ENCODE measurements at places on chromosomes 1 and 21. TPM values are rescaled to one million over a fixed set of nuclear protein-coding genes. Genes with fewer than 3 reads are reported as not detected.

DNA sequence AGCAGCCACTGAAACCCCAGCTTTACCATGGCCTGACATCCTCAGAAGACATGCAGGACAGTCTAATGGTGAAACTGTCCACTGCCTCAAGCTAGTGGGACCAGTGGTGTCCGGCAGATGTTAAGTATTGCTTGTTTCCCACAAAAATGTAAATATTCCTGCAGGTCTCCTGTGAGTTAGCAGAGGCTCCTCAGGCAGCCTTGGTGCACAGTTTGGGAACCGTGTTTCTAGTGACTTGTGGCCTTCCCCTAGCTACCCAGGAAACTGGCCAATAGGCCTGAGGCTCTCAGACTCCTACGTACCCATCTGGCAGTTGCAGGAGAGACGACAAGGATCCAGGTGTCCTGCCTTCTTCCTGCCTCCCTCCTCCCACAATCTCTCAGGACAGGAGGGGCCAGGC, 142.4 kb downstream of the CAMTA1 start:
- ATAC-seq, result no peak

KLHDC8A gene
- 3.1 TPM for total RNA-seq

DNA sequence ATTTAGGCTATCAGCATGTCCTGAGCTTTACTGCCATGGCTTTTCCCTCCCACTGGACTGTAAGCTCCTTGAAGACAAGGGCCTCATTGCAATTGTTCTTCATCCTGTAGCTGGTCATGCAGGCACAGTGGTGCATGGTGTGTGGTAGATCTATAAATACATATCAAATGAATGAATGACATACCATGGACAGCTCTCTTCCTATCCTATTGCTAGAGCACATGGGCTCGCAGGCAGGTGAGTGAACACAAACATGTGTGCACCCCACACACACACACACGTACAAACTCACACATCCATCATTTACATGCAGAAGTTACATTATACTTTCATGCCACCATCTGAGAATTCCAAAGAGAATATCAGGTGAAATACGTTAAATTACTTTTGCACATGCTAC, 172.9 kb upstream of the RUNX1 start:
- no peak for ATAC-seq

GRCh38 chr1:57464756-57465155, 40.9 kb upstream of the DAB1 start:
- ATAC-seq, result no peak

GJA4 gene
- total RNA-seq, result 2.0 TPM

DNA sequence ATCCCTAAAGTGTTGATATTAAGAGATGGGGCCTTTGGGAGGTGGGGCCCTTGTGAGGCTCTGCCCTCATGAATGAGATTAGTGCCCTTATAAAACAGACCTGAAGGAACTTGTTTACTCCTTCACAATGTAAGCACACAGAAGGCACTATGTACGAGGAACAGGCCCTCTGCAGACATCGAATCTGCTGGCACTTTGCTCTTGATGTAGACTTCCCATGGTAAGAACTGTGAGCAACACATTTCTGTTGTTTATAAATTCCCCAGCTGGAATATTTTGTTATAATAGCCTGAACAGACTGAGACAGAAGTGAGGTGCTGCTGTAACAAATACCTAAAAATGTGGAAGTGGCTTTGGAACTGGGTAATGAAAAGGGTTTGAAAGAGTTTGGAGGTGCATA, 193.2 kb downstream of the TGFB2 start:
- ATAC-seq, result no peak

GRCh38 chr21:37047079-37047478, 25.8 kb downstream of the PIGP start:
- peak; percentile 46 for ATAC-seq

- ATAC-seq, result no peak
Measured at GRCh38 chr1:66244429-66244828, 289.5 kb upstream of the SGIP1 start.

KIF17 gene
- total RNA-seq, result 0.60 TPM

GRCh38 chr1:29784276-29785136, 548.2 kb downstream of the PTPRU start:
- ATAC-seq, result no peak

DNA sequence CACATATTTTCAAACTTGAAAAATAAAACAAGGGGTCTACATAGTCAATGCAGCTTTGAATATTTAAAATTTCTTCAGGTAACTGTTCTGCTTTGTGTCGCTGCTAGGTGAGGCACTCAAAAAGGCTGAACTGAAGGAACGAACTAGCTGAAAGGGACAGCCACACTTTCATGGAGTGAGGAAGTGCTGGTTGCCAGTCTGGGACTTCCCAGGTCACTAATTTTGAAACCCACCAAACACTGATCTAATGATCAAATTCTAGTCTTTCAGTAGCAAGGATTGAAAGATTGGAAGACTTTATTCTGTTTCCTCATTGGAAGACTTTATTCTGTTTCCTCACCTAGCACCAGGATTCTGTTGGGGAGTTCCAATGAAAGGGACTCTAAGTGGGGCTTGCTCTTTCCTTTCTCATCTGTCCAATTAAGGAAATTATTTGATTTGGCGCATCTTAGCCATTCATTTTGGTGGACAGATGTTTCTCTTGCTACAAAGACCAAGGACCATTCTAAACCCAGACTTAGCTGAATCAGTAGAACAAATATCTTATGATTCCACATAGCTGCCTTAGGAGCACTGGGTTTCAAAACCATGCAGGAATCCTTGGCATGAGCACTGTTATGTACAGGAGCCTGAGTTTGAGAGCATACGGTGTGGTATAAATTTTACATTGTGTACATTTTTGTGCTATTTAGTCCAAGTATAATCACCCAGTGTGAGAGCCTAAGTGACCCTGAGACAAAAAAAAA, 10.9 kb upstream of the ARID1A start:
- ATAC-seq, result no peak

DNA sequence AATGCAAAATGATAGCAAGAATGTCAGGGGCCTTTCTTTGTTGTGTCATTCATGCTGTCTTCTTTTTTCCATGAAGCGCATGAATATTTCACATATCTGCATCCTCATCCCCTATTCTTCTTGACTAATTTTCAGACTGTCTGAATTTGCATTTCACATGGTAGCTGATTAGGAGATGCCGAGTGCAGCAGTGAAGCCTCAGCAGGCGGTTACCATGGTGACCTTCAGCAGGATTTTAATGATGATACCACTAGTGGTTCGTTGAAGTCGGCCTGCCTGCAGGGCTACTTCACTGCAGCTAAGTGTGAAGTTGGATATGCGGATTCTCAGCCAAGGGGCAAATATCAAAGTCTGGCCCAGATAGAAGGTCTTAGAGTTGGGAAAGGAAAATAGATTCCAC, 141.8 kb downstream of the NEK7 start:
- no peak for ATAC-seq

WDR77 gene
- total RNA-seq, result 29.7 TPM

SPTA1 gene
- not detected for total RNA-seq

GRCh38 chr21:20250337-20250736, 747.9 kb upstream of the NCAM2 start:
- no peak for ATAC-seq

DNA sequence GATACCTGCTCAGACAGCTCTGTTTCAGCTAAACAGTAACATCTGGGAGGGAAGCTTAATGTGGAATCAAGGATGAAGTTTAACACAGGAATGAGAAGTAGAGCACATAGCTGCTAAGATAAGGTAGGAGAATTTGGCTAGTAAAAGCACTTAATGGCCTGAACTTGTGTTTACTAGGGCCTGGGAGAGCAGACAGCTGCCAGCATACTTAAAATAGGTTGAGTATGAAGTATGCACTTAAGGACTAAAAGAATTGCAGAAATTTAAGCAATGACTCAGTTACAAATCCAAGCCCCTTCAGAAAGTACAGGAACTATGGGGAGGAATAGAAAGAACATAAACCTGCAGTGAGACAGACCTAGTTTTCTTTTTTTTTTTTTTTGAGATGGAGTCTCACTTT, 53.0 kb downstream of the BACH1 start:
- ATAC-seq, result no peak

- ATAC-seq, result no peak
Measured at GRCh38 chr21:28445141-28445830, 547.4 kb downstream of the LTN1 start.

CENPS gene
- total RNA-seq, result 11.8 TPM

DNA sequence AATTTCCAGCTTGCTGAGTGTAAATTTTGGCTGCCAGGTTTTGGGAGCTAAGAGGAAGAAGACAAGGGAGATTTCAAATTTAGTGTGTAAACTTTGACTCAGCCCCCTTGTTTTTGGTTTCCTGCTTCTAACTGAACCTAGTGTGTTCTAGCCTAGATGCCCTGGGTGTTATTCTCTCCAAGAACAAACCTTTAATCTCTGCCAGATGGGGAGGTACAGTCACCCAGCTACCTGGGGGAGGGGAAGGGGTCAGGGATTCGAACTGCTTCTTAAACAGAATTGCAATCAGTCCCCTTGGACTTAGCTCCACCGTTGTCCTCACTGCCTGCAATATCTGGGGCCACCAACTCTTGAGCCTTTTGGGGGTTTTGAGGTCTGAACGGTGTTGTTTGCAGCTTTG, 238.9 kb downstream of the KIF26B start:
- ATAC-seq, result no peak

TFF2 gene
- total RNA-seq, result not detected

DNA sequence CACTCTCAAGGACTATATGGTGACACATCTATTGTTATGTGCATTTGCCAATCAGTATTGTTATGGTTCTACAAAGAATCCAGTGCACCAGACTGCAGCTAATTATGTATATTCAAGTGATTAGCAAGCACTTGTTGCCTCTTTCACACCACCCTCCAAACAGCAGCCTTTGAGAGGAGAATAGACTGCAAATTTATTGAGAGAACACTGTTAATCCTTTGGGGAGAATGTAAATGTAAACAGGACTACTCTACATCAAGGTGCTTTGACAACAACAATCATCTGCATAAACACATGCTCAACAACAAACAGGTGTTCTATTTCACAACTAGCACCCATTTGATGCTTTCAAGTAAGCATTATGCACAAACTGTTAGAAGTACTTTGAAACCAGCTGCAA, 117.4 kb downstream of the AKT3 start:
- ATAC-seq, result no peak

DNA sequence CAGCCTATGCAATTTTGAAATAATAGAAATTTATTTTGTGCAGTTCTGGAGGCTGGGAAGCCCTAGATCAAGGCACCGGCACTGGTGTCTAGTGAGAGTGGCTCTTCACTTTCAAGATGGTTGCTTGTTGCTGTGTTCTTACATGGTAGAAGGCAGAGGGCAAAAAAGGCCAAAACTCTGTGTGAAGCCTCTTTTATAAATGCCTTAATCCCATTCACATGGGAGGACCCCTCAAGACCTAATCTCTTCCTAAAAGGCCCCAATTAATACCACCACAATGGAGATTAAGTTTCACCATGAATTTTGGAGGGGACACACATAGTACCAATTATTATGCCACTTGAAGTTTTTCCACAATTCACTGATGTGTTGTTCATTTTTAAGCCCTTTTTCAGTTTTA, 21.0 kb downstream of the PRKAB2 start:
- no peak for ATAC-seq

TCHHL1 gene
- total RNA-seq, result not detected

PAPPA2 gene
- total RNA-seq, result 0.12 TPM

- ATAC-seq, result no peak
Measured at GRCh38 chr21:42118901-42119300, 47.8 kb downstream of the UMODL1 start.

HIVEP3 gene
- total RNA-seq, result 7.0 TPM

DNA sequence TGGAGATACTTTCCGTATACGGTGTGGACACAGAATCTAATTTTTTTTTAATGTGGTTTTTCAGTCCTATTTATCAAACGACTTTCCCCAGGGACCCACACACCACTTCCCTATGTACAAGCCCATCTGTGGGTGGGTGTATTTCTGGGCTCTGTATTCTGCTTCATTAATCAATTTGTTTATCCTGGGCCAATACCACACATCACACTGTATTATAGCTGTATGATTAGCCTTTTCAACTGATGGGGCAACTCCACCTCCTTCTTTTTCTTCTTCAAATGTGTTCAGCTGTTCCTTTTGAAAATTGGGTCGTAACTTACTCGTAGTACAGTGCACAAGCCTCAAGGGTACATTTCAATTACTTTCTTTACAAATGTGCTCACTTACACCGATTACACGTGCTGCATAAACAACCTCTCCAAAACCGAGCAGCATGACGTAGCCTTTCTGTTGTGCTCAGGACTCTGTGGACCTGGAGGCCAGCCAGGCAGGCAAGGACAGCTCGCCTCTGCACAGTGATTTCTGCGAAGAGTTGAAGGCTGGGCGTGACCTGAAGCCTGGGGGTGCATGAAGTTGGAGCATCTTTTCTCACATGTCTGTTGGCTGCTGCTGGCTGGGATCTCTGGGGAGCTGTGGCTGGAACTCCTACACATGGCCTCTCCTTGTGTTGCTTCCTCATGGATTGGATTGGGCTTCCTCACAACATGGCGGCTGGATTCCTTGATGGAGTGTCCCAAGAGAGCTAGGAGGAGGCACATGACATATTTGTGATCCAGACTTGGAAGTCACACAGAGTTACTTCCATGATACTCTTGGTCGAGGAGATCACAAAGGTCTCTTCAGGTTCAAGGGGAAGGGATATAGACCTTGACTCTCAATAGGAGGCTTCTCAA, 126.5 kb downstream of the CRYAA start:
- ATAC-seq, result no peak

- no peak for ATAC-seq
Measured at GRCh38 chr1:228039986-228040385, 33.2 kb downstream of the WNT3A start.

DNA sequence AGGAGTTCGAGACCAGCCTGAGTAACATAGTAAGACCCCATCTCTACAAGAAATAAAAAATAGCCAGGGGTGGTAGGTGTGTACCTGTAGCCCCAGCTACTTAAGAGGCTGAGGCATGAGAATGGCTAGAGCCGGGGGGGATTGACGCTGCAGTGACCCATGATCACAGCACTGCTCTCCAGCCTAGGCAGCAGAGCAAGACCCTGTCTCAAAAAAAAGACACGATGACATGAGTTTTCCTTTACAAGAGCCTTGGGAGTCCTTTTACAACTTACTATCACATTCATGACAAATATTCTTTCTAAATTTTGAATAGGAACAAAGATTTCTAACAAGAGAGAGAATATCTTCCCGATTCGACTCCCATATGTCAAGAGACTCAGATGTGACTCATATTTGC, 3.3 kb upstream of the BRWD1 start:
- ATAC-seq, result no peak

Data from esophagus mucosa (tissue), 1 donor.